ENCODE measurements at places on chromosomes 11 and 22.

DNA sequence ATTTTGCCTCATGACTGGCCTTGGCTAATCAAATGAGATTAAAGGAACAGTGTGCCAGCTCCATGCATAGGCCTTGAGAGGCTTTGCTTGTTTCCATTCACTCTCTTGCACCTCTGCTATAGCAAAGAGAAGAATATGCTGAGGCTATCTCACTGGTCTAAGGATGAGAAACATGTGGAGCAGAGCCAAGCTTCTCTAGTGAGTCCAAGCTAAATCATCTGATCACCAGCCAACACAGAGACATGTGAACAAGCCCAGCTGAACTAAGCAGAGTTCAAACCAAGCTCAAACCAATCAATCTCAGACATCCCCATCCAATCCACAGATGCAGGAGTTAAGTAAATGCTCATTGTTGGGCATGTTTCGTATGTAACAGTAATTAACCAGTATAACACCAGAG lies 69.4 kb upstream of the API5 start:
- no peak for DNase-seq

- DNase-seq = peak; percentile 92
These were observed 47.0 kb upstream of the SUSD2 start for GRCh38 chr22:24134090-24134846.

DNA sequence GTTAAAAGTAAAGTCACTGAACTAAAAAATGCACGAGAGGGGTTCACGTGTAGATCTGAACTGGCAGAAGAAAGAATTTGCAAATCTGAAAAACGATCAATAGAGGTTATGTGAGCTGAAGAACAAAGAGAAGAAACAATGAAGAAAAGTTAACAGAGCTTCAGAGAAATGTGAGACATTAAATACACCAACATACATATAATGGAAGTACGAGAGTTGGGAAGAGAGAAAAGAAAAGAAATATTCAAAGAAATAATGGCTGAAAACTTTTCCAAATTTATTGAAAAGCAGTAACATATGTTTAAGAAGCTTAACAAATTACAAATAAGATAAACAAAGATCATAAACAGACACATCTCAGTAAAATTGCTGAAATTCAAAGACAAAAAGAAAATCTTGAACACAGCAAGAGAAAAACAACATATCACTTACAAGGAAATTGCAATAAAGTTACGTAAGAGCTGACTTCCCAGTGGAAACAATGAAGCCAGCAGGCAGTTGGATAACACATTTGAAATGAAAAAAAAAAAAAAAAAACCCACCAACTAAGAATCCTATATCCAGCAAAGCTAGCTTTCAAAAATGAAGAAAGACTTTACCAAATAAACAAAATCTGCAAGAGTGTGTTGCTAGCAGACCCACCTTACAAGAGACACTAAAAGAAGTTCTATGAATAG lies 56.8 kb downstream of the EMSY start:
- DNase-seq = peak; percentile 5

DNA sequence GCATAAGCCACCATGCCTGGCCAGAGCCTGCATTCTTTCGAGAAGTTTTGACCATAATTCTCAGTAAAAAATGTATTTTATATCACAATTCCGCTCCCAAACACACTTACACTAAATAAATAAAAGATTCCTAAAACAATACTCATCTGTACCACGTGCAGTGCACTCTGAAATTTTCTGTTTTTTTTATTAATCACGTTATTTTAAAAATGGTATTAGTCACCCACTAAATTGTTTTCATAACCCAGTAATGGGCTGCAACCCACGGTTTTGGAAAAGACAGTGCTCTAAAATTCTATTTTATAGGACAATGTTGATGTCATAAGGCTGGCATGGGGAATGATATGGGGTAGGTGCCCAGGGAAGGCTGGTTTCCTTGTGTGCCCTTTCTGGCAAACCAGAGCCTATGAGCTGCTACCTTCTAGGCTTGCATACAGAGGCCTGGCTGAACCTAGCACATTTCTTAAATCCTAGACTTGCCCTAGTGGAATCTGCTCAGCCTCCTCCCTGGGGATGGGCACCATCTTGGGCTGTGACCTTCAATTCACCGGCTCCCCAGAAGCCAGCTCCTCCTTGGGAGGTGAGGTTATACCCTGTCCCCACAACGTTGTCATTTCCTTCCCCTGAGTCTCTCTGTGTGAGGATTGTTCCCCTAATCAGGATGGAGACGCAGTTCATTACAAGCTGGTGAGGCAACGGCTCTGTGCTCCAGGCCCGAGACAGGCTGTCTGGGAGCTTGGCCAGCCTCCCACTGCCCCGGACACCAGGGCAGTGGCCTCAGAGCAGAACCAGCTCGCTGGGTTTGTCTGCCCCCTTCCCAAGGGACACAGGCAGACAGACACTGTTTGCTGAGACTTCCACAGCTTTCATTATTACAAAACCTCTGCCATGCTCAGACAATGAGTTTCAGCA lies 116.5 kb upstream of the NAV2 start:
- peak; percentile 36 for DNase-seq

DNA sequence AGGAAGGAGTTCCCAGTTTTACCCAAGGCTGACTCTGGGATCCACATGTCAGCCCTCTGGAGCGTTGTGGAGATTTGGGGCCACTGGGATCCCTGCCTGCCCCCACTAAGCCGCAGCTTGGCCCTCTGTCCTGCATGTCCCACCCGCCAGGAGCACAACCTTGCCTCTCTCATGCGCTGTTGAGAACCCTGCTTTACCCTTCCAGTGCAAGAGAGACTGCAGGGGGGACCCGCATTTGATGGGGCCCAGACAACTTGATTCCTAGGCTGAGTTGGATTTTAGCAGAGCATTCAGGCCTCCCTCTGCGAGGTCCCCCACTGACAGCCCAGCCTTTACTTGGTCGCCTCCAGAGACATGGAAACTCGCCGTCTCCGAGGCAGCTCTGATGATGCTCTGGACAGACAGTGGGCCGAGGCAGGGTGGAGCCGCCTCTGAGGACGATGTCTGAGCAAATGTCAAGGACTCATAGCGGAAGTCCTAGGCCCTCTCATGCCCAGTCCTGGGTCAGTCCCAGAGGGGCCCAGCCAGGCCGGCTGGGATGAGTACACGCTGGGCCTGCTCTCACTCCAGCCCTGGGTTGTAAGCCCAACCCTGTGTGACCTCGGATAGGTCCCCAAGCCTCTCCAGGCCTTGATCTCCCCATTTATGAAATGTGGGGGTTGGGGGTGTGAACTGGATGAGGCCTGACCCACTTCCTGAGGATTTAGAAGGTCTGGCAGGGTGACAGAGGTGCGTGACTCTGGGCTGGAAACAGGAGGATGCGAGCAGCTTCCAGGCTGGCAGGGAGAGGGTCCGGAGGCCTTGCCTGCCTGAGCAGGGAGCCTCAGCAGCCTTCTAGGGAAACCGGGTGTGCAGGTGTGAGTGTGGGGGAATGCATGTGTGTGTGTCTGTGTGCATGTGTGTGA lies 630 bp downstream of the CD5 start:
- no peak for DNase-seq

GRCh38 chr11:10878408-10879214 lies 20.8 kb upstream of the ZBED5 start:
- peak; percentile 79 for DNase-seq

DNA sequence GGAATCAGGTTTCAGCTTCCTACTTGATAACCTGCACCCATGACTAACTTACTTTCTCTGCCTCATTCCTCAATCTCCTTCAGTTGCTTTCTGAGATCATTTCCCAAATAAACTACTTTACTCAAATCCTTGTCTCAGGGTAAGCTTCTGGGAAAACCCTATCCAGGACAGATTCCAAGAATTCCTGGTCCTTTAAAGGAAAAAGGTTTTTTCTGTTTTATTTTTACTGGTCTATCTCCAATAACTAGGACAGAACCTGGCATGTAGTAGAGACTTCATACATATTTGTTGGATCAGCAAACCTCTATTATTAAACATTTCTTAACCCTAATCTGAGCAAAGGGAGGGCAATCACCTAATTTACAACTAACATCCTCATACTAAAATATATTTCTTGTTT lies 910.5 kb upstream of the CHORDC1 start:
- DNase-seq = no peak

DNA sequence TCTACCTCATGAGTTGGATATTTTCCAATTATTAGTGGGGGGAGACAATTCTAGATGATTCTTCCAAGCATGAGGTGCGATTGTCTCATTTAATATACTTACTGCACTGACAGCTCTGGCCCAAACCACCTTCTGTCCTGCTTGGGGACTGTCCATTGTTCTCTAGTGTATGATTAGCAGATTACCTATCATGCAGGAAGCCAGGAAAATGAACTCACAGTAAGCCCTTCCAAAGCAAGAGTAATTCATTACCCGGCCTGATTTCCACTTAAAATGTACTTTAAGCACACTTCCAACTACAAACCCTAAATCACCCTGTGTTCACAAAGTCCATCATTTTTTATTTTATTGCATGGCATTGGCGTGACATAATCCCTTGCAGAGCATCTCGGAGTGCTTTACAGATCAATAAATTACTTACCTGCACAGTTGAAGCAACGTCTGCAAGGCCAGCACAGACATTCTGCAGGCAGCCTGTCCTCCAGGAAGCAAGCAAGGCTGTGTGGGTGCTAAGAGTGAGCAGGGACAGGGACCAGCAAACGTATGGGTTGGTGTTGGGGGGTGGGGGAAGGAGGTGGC lies 838.2 kb downstream of the NTM start:
- no peak for DNase-seq

- no peak for DNase-seq
These were observed 453 bp upstream of the MAFF start for GRCh38 chr22:38201371-38201710.

DNA sequence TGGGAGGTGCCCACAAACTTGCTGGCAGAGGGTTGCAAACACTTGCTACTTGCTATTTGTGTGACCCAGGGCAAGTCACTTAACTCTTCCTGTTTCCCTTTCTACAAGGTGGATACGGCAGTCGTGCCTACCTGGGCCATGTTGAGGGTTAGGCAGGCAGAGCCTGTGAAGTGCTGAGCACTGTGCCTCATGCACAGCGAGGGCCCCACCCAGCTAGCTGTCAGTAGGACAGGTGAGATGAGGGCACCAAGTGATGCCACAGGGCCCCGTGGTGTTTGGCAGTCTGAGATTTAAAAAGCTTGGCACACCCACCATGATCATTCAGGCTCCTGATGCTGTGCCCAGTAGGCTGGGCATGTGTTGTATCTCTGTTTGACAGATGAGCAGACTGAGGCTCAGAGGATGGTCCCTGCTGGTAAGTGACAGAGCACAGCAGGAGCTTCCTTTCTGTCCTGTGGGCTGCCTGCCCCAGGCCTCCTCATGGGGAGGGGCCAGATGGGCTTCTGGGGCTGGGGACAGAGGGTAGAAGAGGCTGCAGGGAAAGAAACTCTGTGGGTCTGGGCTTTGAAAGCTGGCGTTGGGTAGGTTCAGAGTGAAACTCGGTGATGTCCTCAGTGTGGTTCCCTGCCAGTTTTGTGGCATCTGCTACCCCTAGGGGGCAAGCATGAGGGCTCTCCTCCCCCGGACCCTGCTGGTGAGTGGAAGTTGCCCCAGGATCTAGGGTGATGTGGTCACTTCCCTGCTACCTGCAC lies 59.3 kb downstream of the TSPAN18 start:
- DNase-seq = peak; percentile 23

GRCh38 chr11:83545494-83546260 lies 259.5 kb upstream of the CCDC90B start:
- no peak for DNase-seq

Measured in suppressor macrophage (primary cell).